ENCODE measurements at places on chromosomes 5 and 9. TPM values are rescaled to one million over a fixed set of nuclear protein-coding genes. Genes with fewer than 3 reads are reported as not detected.

PHAX gene
- 60.7 TPM for total RNA-seq

RNF224 gene
- total RNA-seq = not detected

GAPT gene
- not detected for total RNA-seq

GFI1B gene
- not detected for total RNA-seq

TRIP13 gene
- total RNA-seq = 39.6 TPM

PCDHB13 gene
- total RNA-seq = 1.4 TPM

C5orf15 gene
- total RNA-seq = 26.4 TPM

GHR gene
- total RNA-seq = 3.2 TPM

CDX1 gene
- total RNA-seq = not detected

PPP2CA gene
- 132 TPM for total RNA-seq

ANKRD34B gene
- total RNA-seq = not detected

UBE2R2 gene
- 20.6 TPM for total RNA-seq

SLCO6A1 gene
- total RNA-seq = not detected

ANKDD1B gene
- total RNA-seq = 1.1 TPM

MARVELD2 gene
- total RNA-seq = 3.1 TPM

CDK7 gene
- total RNA-seq = 62.5 TPM

PIP5K1B gene
- total RNA-seq = not detected

IFNB1 gene
- total RNA-seq = not detected

CAPSL gene
- total RNA-seq = not detected

PCDHGB2 gene
- total RNA-seq = 0.51 TPM

IL7R gene
- 2.2 TPM for total RNA-seq

GRIA1 gene
- not detected for total RNA-seq

TNC gene
- total RNA-seq = 1.8 TPM

RMRP gene
- total RNA-seq = 10,291 TPM

REEP2 gene
- total RNA-seq = 0.68 TPM

PDLIM4 gene
- 31.0 TPM for total RNA-seq

ADCY2 gene
- not detected for total RNA-seq

SPINK6 gene
- not detected for total RNA-seq

ITK gene
- total RNA-seq = not detected

SLC4A9 gene
- total RNA-seq = not detected

FGF1 gene
- total RNA-seq = 0.85 TPM

NEURL1B gene
- 26.0 TPM for total RNA-seq

PHF24 gene
- not detected for total RNA-seq

C9orf50 gene
- total RNA-seq = not detected

NME5 gene
- total RNA-seq = 2.4 TPM

IFNA2 gene
- not detected for total RNA-seq

TEX48 gene
- not detected for total RNA-seq

FGF10 gene
- not detected for total RNA-seq

NIPAL4 gene
- total RNA-seq = not detected

CCDC192 gene
- total RNA-seq = not detected

KCNV2 gene
- total RNA-seq = not detected

NR2F1-AS1 gene
- 18.4 TPM for total RNA-seq

SPINK7 gene
- not detected for total RNA-seq

MYMK gene
- total RNA-seq = not detected

PCA3 gene
- total RNA-seq = under 0.01 TPM

CSF1R gene
- total RNA-seq = not detected

PCDHA1 gene
- 0.17 TPM for total RNA-seq

GARNL3 gene
- 2.4 TPM for total RNA-seq

Measured in dermis blood vessel endothelial cell (primary cell).